ENCODE measurements at places on chromosomes 4 and X. TPM values are rescaled to one million over a fixed set of nuclear protein-coding genes. Genes with fewer than 3 reads are reported as not detected.

The SASH3 gene
- total RNA-seq: not detected

The NALF2 gene
- 72.5 TPM for total RNA-seq

The BOD1L1 gene
- total RNA-seq: 40.9 TPM

The SPIN2A gene
- 1.8 TPM for total RNA-seq

- peaks cover 10% of the 10 kb centered on the region for H3K4me1 ChIP-seq
- no peaks in the 10 kb centered on the region for H3K27me3 ChIP-seq
- H3K4me3 ChIP-seq: no peak overlapping the region
- DNase-seq: no peak
- H3K36me3 ChIP-seq: no peaks in the 10 kb centered on the region
- H3K27ac ChIP-seq: no peak overlapping the region
Observed at GRCh38 chr4:181822005-181822375, 421.2 kb upstream of the TENM3 start.

DNA sequence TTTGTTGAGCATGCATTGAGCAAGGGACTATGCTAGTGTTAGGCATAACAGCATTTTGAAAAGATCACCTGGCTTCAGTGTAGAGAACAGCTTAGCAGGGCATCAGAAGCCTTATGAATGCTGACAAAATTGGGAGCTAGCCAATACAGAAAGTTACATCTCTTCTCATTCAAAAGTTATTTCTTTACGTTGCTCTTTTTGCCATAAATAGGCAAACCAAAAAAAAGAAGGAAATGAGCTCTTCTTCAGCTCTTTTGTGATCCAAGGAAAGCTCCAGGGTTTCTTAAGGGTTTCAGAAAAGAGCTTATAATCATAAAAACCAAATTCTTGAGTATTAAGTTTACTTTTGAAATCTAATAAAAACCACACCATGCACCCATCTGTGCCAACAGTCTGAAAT, 35.2 kb upstream of the LNX1 start:
- H3K36me3 ChIP-seq: no peaks in the 10 kb centered on the region
- H3K27ac ChIP-seq: no peak overlapping the region
- H3K27me3 ChIP-seq: peaks cover 9% of the 10 kb centered on the region
- DNase-seq: no peak
- no peaks in the 10 kb centered on the region for H3K4me1 ChIP-seq
- no peak overlapping the region for H3K4me3 ChIP-seq
